ENCODE measurements at places on chromosomes 12 and 14.

- DNase-seq, result no peak
Measured at GRCh38 chr12:97482143-97482693, 19.6 kb downstream of the RMST start.

GRCh38 chr12:39692258-39692853, 72.8 kb upstream of the ABCD2 start:
- DNase-seq, result no peak

DNA sequence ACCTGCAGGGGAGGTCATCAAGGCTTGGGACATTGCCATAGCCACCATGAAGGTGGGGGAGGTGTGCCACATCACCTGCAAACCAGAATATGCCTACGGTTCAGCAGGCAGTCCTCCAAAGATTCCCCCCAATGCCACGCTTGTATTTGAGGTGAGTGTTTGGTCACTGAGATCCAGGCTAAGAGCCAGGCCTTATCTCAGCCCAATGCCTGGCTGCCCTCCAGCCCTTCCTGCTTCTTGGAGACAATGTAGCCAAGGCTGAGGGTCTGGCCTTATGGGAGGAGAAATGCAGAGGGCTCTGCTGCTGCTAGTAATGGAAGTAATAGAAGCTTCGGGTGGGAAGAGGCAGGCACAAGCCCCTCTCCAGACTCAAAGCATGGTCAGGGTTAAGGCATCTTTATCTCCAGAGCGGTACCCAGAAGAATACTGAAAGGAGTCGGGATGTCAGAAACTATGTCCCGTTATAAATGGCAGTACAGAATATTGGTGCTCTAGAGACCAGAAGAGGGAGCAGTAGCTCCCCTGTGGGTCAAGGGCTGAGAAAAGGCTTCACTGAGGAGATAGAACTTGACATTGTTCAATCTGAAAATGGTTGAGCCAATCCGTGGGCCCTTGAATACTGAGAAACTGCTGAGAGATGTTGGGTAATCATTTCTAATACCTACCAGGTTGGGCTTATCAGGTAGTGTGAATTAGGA, 3.1 kb downstream of the FKBP4 start:
- DNase-seq, result no peak

DNA sequence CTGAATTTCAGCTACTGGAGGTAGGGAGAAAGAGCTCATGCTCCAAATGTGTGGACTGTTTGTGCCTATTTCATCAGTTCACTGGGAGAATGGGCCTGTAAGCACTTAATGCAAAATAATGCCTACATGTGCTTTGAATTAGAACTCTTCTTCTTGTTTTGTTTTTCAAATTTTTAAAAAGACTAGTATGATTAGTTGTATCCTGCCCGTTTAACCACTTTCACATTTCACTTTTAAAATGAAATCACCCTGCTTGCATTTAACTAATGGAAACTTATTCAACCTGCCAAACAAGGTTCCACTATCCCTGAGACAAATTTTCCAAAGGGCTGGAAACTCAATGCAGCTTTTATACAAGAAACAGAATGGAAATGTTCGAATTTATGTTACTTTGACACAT, 79.7 kb downstream of the SAMD4A start:
- DNase-seq, result no peak

GRCh38 chr12:76568888-76569551, 9.4 kb upstream of the OSBPL8 start:
- no peak for DNase-seq

GRCh38 chr12:51751661-51752060, 96.9 kb downstream of the FIGNL2 start:
- no peak for DNase-seq

- no peak for DNase-seq
Measured at GRCh38 chr14:99654235-99654985, 9.5 kb downstream of the HHIPL1 start.

DNA sequence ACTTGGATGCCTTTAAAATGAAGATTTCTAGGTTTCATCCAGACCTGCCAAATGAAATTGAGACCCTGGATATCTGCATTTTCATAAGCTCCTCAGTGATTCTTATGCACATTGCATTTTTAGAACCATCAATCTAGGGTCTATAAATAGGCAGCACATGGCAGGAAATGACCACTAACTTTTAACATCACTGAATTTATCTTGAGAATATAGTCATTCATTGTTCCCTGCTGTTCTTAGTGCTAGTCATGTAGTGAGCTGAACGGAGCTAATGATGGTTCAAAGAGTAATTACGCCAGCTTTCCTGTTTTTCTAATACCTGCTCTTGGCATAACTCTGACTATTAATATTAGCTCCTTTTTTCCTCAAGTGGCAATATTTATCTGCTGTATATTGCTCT, 91.6 kb downstream of the TPH2 start:
- DNase-seq, result no peak

DNA sequence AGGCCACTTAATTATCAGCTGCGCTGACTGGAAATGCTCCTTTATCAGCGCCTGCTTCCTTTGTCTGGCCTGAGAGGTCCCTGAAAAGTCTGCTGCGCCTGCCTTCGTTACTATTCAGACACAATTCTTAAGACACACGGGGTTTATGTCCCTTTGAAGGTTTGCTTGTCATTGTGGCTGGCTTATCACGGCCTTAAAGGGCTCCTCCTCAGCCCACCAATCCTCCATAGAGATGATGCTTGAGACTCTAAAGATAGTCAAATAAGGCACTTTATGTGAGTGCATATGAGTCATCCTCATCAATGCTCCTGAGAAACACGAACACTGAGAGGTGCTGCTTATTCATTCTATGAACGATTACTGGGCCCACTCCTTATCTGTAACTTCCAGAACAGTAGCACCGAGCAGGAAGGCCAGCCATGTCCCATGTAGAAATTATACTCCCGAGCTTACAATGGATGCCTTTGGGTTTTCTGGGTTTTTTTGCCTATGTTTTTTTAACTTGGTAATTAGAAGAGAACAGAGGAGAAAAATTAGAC, 1268.2 kb upstream of the TMEM132C start:
- peak; percentile 4 for DNase-seq

DNA sequence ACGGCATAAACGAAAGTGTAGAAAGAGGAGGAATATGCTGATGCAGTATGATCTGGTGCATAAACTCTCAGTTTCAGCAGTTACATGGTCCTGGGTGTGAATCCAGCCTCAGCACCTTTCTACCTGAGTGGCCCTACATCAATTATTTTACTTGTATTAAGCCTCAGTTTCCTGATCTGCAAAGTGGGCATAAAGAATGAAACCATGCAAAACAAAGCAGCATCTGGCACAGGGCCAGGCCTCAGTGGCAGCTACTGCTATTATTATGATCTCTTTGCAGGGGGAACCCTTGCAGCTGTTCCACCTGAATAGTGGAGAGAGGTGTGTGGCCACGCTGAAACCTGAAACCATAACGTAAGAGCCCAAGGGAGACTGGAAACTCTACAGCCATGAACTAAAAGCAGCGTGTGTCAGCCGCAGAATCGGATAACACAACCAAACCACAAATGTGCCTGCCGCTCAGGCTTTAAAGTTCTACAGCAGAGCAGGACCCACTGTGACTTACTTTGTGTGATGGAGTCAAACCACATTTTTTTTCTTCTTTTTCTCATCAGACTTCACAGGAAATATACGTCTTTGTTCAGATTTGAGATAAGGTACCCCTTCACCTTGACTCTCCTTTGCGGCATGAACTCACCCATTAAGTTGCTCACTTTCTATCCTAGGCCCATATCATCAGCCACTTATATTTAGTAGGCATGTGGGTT, 29.2 kb upstream of the FOS start:
- peak; percentile 90 for DNase-seq

DNA sequence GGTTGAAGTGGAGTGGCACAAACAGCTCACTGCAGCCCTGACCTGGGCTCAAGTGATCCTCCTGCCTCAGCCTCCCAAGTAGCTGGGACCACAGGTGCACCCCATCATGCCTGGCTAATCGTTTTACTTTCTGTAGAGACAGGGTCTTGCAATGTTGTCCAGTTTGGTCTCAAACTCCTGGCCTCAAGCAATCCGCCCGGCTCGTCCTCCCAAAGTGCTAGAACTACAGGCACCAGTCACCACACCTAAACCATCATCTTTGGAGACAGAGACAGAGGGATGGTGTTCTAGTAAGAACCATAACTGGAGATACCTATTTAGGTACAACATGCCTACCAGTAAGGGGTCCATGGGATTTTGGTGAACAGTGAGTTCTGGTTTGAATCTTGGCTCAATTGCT, 2.5 kb upstream of the DDX23 start:
- DNase-seq, result no peak

GRCh38 chr12:98821866-98822265, 176.8 kb downstream of the APAF1 start:
- no peak for DNase-seq

DNA sequence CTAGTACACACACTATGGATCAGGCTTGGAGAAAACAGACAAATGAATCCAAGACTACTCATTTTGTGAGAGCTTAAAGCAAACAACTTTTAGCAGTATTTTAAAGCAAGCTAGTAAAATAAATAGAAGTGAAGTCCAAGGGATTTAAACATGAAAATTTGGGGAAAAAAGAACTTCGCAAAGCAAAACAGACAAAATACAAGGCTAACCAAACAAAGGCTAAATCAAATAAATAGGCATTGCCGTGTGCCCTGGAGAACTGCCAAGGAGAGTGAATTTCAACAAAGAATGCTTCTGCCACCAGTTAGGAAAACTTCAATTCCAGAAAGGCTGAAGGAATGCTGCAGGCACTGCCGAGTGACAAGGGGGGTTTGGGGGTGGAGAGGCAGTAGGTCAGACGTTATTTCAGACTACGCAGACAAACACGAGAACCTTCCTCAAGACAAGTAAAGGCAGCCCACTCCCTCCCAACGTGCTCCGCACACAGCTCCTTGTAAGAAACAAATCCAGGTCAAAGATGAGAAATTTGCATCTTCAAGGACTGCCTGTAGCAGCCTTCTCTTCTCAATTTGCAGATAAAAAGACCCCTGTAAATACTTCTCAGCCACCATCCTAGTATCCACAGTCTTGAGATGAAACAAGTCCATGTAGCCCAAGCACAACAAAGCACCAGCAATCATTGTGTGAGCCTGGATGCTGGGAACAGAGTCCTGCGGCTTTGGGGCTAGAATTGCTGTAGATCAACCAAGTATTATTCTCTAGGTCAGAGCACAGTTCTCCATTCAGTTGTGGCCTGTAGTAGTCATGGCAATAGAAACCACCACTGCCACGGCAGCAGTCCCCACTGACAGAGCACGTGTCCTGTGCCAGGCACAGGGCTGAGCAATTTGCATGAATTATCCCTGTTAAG, 43.3 kb downstream of the EFCAB11 start:
- no peak for DNase-seq

DNA sequence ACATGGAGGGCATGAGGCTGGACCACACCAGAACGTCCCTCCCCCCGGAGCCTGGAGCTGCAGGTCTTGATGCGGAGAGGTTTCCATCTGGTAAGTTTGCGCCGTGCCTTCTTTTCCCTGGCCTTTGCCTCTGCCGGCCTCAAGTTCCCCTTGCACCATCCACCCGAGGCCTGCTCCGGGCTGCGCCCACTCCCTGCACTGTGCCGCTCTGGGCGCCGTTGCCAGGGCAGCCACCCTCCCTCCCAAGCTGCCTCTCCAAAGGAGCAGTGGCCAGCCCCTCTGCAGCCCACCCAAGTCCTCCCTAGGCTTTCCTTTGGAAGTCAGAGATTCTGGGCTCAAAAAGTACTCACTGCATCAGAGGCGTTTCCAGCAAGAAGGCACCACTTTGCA, 46.2 kb upstream of the MEG3 start:
- DNase-seq, result no peak

GRCh38 chr14:70177081-70177800, 11.5 kb downstream of the SLC8A3 start:
- no peak for DNase-seq

GRCh38 chr14:76937181-76938091, 91.1 kb downstream of the IRF2BPL start:
- no peak for DNase-seq

DNA sequence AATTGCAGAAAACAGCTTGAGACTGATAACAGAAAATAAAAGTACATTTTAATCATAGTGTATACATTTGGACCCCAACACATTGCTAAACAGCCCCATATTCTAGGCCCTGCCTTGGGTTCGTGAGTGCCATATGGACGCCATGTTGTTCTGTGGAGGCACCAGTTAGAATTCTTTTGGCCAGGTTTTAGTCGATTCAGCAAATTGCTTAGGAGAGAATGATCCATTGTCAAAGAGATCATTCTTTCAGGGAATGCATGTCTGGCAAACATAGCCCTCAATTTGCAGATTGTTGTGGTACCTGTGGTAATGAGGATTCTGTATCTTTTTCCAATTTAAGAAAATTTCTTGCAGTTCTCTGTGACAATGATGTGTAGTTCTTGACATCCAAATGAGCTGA, 183.6 kb upstream of the DDHD1 start:
- no peak for DNase-seq

DNA sequence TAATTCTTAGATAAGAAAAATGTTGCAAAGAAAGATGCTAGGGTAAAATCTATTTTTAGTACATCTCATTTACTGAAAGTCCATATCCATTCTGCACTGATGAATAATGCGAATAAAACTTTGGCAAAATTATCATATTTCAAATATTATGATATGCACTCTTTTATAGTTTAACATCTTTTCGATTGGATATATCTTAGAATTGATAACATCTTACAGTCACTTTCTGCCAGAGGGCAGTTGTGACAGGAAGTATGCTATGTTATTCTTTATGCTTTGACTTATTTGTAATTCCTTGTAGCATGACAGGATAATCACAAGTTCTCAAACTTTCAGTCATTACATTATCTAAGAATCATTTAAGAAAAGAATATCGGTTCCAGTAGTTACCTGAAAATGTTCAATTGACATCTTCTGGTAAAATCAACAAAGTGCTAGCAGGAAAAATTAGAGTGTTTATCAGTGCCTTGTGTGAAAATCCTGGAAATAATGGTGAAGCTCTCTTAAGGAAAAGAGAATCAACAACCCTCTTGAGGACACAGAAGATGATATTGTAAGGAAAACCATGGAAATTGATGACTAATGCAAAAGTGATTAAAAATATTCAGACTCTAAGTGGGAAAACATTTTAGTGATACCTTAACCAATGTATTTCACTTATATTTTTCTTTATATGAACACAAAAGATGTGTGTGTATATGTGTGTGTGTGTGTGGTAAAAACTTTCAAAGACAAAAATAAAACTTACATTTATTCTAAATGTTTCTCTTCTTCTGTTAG, 95.5 kb downstream of the SLC6A15 start:
- no peak for DNase-seq

GRCh38 chr12:50665609-50666008, 98.3 kb upstream of the ATF1 start:
- DNase-seq, result no peak

- DNase-seq, result no peak
Measured at GRCh38 chr12:47950856-47951468, 12.4 kb upstream of the TMEM106C start.

DNA sequence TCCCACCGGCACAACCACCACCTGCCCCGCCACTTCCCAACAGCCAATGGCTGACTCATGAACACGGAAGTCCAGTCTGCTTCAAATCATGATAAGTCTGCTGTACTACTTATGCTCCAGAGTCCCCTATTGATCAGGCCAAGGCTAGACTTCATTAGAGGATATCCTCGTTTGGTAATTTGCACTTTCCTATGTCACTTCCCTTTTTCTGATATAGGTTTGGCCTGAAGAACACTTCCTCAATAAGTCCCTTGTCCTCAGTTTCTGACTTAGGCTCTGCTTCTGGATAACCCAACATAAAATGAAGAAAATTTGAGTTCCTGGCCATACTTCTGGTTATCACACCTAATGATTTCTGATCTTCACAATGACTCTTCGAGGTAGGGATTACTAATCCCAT, 45.3 kb downstream of the IFNG-AS1 start:
- no peak for DNase-seq
